ENCODE measurements at places on chromosomes 13 and 19.

DNA sequence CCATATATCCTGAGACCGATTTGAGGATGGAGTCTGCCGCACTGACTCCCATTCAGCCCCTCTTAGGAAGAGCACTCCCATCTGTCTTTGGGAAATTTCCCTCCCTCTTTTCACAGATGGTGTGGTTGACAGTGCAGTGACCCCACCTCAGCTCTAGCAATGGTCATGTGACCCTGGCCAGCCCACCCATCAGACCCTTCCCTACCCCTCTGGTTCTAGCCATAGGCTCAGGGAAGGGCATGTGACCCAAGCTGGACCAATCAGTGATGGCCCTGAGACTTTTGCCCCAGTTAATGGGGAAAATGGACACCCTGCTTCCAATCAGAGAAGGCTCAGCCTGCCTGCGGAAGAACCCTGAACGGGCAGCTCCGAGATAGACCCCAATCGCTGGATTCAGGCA lies 26.3 kb downstream of the IL12RB1 start:
- peak; percentile 48 for DNase-seq

GRCh38 chr13:26465514-26465913 lies 92.0 kb upstream of the WASF3 start:
- no peak for DNase-seq

GRCh38 chr19:39277598-39277997 lies 9.4 kb downstream of the IFNL2 start:
- DNase-seq: no peak

GRCh38 chr19:5925830-5926427 lies 11.9 kb downstream of the CAPS start:
- DNase-seq: no peak

DNA sequence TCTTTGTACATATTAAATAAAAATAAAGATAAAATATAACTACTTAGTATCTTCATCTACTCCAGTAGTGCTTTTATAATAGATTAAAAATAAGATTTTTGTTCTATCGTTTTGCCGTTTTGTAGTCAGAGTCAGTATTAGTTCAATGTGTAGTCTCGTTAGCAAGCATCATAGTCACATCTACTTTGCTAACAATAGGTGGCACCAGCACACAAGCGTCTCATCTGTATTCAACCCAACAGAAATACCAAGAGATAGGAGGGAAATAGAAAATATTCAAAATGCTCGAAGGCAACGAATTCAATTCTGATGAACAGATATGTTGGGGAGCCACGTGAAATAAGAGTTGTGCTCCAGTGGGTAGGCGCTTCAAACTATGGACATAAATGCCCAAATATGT lies 21.4 kb upstream of the MICU2 start:
- peak; percentile 31 for DNase-seq

DNA sequence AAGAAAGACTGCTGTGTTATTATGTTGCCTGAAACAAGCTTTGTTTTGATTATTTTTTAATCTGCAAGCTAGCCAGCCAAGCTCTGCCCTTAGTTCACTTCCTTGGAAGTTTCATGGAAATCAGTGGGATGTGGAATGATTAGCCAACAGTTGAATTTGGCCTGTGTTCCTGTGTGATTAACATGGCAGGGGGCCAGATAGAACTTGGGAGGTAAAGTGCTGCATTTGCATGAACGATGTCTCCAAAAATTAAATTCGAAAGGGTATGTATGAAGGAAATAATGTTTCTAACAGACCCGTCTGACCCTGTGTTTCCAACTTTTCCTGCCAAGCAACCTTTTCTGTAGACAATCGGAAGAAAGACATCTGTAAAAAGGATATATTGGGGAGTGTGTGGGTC lies 32.2 kb downstream of the UFM1 start:
- DNase-seq: no peak

GRCh38 chr13:77737583-77738200 lies 40.2 kb downstream of the SLAIN1 start:
- no peak for DNase-seq

GRCh38 chr19:16017138-16017490 lies 59.2 kb upstream of the TPM4 start:
- DNase-seq: no peak

DNA sequence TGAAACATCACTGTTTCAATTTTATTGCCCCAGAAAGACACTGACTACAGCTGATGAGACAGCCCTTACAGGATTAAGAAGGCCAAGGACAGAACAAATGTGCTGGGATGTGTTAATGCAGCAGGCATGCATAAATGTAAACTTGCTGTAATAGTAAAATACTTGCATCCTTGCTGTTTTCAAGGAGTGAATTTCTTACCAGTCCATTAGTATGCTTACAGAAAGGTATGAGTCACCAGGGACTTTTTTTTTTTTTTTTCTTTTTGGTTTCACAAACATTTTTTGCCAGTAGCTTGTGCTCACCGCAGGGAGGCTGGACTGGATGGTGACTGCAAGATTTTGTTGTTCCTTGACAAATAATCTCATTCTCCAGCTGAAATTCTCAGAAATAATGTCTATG lies 55.1 kb downstream of the GPR180 start:
- no peak for DNase-seq

GRCh38 chr13:80408270-80408669 lies 67.3 kb upstream of the SPRY2 start:
- peak; percentile 23 for DNase-seq

All from BE2C (cell line).